ENCODE measurements at places on chromosomes 6 and 20.

DNA sequence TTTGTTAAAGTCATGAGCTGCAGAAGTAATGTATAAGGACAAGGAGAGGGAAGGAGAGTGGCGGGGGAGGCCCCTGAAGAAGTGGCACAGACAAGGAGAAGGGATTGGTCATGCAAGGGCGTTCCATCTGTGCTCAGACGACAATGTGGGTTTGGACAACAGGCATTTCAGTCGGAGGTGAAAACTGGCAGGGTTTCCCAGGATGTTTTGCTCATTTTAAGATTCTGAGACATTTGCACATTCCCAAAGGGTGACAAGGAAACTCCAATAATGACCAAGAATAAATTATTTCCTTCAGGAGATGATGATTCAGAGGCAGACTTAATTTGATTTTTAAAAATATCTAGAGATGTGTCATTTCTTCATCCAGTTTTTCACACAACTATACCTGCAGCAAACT, 181.8 kb downstream of the HIVEP2 start:
- no peak for DNase-seq

DNA sequence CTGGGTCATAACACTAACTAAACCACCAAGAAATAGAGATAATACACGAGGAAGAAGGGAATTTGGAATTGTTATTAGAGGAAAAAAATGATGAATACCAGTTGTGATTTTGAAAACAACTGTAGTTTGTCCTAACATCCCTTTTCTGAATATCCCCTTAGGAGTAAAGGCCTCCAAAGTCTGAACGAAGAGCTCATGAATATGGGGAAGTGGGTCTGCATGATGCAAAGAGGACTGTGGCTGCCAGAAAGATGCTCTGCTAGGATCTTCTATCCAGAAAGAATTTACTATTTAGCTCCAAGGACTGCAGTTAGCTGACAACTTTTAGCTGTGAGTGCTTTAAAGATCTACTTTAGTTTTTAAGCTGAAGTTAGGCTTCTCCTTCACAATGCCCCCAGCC, 308.8 kb upstream of the HS3ST5 start:
- DNase-seq, result no peak

GRCh38 chr6:38493931-38494547, 145.7 kb downstream of the BTBD9 start:
- DNase-seq, result peak; percentile 68

GRCh38 chr6:127367023-127367375, 23.6 kb upstream of the ECHDC1 start:
- DNase-seq, result no peak

DNA sequence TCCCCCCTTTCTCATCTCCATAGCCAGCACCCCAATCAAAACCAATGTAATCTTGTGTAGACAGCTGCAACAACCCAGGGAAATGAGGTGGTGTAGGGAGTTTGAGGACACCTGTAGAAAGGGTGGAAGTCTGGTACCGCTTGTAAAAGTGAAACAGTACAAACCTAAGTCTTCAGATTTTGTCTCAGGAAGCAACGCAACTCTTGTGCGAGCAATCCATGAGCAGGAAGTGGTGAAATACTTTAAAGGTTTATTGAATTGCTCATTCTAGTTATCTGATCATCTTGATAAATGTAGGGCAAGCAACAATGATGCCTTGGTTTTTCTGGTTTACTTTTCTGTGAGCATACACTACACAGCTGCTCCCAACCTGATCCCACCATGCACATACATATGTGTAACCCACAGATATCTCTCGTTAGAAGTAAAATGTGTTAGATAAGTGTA, 71.1 kb upstream of the THEMIS start:
- DNase-seq, result peak; percentile 28

- no peak for DNase-seq
These were observed 8.7 kb upstream of the PDE7B start for GRCh38 chr6:135842618-135843392.

DNA sequence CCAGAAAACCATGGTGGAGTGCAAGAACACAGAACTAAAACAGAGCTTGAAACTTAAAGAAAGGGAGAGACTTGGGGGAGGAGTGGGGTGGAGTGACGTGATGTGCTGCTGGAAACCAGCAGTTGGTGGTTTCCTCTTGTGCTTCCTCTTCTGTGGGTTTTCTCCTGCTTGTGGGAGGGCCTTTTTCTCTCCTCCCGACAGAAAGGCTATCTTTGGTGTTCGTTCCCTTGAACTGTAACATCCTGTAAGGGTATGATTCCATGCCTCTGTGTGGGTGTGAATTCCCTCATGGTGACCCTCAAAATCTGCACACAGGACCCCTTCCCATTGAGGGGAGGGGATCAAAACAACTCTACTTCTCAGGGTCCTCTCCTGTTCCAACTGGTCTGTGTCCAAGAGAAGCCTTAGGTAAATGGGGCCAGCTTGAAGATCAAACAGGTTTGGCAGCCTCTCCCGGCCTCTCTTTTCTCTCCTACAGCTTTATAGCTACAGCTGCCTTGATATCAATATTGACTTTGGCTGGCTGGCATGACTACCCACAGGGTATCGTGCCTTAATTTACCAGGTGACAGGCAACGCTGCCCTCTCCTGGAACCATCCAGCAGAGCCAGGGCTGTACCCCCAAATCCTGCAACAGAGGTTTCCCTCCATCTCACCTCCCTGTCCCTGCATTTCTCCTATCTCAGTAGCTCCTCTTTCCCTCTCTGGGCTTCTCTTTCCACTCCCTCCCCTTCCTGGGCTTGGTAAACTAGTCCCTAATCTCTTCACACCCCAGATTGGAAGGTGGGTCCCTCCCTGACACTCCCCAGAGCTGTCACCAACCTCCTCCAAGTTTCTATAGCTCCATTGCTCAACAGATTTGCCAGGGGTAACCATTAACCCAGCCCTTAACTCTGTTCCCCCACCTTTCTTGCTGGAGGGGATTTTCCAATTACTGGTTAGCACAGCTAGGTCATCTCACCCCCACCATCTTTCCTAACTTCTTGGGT, 1.5 kb upstream of the MSH5 start:
- DNase-seq, result peak; percentile 79

GRCh38 chr6:143252961-143253360, 192.3 kb downstream of the AIG1 start:
- no peak for DNase-seq

DNA sequence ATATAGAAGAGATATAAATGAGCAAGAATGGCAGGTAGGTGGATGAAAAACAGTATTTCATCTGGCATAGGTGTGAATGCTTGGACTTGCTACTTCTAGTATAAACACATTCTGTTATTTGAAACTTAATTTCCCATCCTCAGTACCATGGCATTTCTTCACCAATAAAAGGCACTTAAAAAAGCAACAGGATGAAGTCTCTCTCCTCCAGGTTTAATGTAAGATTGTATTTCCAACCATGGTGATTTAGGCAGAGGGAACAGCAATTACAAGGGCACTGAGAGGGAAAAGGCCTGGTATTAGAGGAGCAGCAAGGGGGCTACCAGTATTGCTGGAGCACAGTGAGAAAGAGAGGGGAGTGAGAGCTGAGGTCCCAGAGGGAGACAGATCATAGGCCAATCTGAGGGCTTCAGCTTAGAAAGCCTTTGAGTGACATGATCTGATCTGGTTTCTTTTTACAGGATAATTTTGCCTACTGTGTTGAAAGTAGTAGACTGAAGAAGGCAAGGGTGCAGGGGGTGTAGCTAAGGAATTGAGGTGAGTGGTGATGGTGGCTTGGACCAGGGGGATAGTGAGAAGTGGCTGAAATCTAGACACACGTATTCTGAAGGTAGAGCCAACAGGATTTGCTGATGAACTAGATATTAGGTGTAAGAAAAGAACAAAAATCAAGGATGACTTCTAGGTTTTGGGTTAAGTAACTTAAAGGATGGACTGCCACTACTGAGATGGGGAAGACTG, 67.8 kb upstream of the SMIM29 start:
- DNase-seq, result no peak

DNA sequence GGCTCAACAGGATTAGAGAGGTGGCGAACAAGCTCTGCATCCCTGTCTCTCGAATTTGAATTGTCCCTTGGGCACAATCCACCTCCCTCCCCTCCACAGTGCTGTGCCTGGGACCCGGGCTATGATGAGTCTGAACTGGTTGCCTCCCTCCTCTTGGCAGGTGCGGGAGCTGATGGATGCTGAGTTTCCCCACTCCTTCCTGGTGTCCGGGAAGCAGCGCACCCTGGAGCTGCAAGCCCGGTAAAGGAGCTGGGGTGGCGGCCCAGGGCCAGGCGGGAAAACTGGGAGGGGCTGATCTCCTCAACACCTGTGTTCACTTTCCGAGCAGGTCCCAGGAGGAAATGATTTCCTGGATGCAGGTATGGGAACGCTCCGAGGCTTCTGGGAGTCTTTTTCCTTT, 14.9 kb downstream of the FGD2 start:
- no peak for DNase-seq

DNA sequence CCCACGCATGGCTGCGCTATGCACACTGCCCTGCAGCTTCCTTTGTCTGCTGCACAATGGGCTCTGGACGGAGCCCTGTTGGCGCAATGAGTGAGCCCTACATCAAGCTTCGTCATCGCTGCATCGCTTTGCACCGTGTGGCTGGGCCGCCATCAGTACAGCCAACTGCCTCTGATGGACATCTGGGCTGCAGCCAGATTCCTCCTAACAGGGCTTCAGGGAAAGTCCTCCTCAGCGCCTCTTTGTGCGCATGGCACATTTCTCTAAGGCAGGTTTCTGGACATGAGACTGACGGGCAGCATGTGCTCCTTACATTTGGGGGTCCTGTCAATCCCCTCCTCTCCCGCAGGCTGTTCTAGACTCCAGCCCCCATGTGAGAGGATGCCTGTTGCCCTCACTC, 29.7 kb upstream of the ANGPT4 start:
- no peak for DNase-seq
